NCI-H1092 treated with DMSO at 0.1 percent for 48 hours (cell line): ENCODE measurements at places on chromosomes 4 and X.

DNA sequence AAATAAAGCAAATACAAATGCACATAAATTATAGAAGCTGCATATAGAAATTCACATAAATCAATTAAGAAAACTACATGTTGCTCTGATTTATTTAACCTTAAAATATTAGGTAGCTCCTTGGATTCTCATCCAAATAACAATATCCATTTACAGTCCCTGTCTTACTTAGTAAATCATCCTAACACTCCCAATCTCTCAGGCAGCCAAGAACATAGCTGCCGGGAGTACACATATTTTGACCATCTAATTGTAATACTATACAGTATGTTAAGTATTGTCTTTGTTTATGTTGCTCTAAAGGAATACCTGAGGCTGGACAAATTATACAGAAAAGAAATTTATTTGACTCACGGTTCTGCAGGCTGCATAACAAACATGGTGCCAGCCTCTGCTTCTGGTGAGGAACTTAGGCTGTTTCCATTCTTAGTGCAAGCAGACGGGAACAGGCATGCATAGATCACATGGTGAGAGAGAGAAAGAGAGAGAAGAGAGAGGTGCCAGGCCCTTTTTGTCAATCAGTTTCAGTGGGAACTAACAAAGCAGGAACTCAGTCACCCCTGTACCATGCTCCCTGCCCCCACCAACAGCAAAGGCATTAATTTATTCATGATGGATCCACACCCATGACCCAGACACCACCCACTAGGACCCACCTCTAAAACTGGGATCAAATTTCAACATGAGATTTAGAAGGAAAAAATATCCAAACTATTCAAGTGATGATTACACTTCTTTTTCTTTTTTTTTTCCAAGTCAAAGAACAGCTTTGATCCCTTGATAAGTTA is 614.8 kb upstream of the TECRL start:
- no peak for DNase-seq

DNA sequence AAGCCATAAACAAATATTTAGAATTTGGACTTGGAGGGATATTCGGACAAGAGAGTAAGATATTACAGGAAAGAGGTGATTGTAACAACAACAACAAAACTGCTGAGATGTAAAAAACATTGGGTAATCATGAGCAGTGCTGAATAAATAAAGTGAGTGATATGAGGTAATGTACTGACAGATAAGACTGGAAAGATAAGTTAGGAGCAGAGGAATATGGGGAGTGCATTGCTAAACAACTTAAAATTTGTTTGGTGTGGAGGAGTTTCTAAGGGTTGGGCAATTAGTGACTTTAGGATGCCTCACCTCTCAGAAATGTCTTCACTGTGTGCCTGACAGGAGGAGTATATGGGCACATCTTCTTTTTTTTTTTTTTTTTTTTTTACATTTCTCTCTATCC is 637.8 kb upstream of the GRIA3 start:
- no peak for DNase-seq

DNA sequence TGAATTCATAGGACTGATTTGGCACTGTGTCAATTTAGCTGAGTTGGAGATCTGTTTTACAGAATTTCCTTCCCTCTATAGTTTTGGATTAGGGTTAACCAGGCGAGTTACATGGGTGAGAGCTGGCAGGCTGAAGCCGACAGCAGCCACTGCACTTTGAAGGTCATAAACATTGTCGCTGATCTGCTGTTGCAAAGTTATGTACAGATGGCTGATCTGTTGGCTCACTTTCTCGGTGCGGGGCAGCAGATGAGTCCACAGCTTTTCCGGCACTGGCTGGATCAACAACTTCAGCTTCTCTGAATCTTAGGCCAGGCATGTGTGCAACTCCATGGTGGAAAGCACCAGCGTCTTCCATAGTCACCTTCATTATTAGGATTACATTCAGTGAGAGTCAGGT is 173.7 kb downstream of the GPAT3 start:
- no peak for DNase-seq

GRCh38 chrX:143854006-143854405 is 29.9 kb upstream of the UBE2NL start:
- no peak for DNase-seq

DNA sequence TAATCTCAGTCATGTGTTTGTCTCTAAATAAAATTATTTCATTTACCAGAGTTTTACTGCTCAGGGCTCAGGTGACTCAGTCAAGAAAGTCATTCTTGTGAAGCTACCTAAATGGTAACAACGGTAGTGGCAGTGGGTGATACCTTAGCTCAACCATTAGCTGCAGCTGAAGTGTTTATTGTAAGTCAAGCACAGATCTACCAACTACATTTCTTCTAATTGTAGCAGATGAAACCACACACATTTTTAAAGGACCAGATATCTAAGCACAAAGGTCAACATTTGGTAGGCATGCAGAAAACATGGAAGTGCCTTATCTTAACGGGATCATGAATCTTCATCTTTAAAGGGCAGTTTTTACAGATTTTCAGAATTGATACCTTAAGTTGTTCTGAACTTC is 79.1 kb downstream of the FAT4 start:
- no peak for DNase-seq

DNA sequence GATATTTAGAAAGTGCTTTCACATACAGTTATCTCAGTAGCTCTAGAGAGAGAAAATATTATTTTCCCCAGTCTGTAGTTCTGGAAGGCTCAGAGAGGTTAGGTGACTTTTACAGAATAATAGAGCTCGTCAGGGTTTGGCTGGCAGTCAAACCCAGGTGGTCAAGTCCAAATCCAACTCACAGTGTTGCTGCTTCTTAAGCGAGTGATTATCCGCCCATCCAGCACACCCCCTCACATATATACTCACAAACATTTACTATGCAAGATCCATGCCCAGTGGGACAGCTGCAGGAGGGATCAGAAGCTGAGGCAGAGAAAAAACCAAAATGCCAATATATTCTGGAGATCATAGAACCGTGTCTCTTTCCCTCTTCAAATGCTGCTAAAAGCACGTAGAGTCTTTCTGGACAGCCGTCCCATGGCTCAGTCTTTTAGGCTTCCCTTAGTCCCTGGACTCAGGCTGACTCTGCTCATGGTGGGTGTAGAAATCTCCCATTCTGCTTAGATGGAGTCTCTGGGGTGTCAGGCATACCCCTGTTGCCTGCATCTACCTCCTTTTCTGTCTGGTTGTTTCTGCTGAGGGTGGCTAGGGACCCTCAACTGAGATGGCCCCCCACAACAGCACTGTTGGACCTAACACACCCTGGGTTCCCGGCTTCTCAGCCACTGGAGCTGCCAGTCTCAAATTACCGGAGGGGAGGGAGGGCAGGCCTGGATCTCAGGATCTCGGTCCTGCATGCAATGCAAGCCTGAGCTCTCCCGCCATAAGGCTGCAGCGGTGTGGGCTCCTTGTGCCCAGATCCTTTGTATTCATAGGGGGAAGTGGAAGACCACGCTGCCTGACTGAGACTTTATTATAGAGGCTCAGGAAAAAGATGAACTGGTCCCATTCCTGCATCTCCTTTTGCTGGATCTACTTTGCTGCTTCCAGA is at the start of gene CHRNA9:
Gene CHRNA9, plus strand, starts transcription at position 743 of the 934 bp plus-strand sequence. Its CDS starts 135 bp downstream, at position 878.
- DNase-seq: peak; percentile 14

DNA sequence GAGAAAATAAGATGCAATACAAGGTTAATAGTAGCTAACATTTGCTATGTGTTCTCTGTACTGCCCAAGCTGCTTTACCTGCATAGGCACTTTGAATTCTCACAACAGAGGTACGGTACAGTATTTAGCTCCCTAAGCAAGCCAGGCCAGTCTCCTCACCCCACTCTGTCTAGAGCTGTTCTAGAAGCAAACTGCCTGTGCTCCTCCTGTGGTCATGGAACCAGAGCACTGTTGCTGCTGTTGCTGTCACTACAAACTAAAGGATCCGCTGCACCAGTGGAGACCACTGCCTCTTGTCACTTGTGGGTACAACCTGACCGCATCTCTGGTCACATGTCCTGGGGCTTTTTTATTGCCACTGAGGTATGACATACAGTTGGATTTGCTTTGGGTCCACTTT is 19.6 kb downstream of the ZNF330 start:
- no peak for DNase-seq

DNA sequence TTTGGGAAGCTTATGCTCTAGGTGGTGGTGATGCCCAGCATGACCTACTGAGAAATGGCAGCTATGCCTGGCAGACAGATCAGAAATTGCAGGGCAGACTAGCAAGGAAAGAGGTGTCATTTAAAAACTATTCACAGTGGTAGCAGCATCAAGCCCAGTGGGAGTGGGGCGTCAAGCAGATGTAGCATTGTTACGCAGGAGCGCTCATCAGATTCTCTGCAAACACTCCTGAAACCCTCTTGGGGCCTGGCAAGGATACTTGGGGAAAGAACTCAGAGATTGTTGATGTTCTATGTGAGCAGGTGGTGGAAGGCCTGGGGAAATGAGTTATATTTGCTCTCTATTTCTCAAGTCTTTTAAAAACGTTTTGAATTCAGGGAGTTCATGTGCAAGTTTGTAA is 437.6 kb downstream of the RAPGEF2 start:
- DNase-seq: peak; percentile 33

GRCh38 chrX:10169175-10169574 is 12.4 kb downstream of the CLCN4 start:
- DNase-seq: no peak

- no peak for DNase-seq
Observed at GRCh38 chrX:87409113-87409841, 108.3 kb upstream of the KLHL4 start.

DNA sequence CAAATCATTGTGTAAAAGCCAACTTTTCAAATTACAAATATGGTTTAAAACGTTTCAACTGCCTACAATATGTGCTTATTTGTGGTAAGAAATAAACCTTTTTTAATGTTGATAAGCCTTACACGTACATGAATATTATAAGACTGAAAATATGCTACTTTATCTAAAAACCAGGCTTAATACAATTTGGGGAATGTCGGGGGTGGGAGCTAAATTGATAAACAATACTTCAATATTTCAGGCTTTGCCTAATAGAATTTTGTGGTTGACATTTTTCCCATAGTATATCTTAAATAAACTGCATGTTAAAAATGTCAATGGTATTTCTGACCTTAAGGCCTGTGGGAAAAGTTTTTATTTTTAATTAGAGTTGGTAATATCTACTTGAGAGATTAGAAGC is 69.8 kb upstream of the SLIT2 start:
- DNase-seq: no peak

DNA sequence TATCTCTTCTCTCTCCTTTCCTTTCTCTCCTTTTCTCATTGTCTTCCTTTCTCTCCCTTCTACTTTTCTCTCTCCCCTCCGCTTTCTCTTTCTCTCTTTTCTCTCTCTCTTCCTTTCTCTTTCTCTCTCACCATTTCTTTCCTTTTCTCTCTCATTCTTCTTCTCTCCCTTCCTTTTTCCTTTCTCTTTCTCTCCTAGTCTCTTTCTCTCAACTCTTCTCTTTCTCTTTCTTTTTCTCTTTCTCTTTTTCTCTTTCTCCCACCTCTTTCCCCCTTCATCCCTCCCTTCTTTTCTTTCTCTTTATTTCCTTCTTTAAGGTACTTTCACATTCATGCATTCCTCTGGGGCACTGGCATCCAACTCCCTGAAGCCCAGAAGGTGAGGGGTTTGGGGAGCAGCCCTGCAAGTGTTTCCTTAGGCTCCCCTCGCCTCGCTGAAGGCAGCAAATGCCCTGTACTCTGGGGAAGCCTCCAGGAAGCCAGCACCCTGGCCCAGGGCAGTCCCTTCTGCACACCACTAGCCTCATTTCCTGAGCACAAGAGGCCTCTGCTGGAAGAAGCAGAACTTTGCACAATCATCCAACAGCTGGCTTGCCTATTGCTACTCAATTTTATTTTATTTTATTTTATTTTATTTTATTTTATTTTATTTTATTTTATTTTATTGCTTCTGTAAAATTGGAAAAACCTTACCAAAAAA is 124.2 kb downstream of the NFKB1 start:
- no peak for DNase-seq

GRCh38 chr4:127141856-127142255 is 490.9 kb upstream of the INTU start:
- no peak for DNase-seq

DNA sequence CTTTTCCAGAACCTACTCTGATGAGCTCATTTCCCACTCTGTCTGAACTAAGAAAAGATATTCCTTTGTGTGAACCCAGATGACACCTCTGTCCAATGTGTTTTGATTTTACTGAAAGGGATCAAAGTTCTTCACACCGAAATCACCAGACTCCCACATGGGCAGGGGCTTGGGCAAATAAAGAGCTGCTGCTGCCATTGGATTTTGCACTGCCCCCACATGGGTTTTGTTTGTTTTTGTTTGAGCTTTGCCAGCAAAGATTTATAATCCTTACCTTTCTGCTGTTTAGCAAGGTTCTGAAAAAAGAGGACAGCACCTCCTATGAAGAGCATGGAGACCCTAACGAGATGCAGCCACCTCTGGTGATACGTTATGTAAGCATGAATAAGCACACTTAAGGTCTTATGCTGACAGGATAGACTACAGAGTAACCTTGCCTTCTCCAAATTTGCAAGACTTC is 44.3 kb downstream of the HSD17B13 start:
- DNase-seq: no peak

GRCh38 chr4:177283167-177283566 is 26.5 kb upstream of the NEIL3 start:
- no peak for DNase-seq

DNA sequence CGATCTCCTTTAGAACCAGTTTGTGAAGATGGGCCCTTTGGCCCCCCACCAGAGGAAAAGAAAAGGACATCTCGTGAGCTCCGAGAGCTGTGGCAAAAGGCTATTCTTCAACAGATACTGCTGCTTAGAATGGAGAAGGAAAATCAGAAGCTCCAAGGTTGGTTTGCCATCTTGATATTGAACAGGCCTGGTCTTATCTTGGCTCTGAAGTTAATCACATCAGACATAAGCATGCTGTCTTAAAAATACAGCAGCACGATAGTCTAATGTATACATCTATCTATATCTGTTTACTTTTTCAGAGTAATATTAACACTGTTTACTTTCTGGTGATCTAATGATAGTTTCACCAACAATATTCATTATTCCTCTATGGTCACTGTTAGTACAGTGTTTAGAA is 129.8 kb downstream of the PTTG2 start:
- no peak for DNase-seq

DNA sequence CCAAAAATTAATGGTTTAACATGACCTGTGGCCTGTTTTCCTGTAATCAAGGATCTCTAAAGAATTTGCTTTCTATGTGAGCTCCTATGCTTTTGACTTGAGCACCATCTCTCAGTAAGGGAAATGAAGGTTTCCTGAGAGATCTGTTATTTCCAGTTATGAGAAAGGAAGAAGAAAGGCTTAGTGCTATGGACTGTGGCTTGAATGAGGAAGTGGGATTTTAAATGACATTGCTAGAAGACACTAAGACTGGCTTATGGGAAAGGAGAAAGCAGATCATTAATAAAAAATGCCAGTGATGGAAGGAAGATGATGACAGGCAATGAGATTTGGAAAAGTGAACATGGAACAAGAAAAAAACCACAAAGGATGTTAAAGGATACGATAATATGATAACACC is 285.4 kb downstream of the OPHN1 start:
- no peak for DNase-seq

- DNase-seq: no peak
Observed at GRCh38 chrX:48937054-48937907, 18.5 kb upstream of the PIM2 start.

GRCh38 chr4:147160908-147161513 is 215.3 kb upstream of the TTC29 start:
- peak; percentile 15 for DNase-seq
